Fibroblast of lung (primary cell): ENCODE measurements at places on chromosomes 2 and 18.

DNA sequence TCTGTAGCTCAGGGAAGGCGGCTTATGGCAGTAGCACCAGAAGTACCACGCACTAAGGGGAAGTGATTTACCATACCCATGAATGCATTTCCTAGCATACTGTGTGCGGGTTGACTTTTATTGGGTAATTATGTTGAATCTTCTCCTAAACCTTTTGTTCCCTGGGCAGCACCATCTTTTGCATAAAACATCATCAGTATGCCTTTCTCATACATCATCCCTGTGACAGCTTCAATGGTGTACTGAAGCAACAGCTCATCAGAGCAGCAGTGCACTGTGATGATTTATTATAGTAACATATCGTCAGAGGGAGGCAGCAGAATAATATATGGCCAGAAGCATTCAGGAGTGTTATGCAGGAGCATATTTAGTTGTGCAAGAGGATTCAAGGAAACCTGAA, 204.9 kb downstream of the CDH7 start:
- DNase-seq = no peak

DNA sequence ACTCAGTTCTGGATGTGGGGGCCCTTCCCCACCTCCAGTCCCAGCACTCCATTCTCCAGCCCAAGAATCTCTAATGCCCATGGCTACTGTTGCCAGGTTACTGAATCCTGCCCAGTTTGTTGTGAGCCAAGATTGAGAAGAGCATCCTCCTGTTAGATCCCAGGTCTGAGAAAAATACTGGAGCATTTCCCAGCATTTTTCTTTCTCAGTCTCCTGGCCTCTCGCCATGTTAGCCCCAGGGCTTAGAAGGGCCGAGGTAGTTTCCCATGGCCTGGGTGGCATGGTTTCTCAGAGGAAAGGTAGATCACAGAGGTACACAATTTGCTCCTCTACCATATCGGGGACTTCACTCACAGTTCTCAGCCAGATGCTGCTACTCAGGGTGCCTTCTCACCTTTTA, 135.7 kb downstream of the OTX1 start:
- DNase-seq = no peak

- DNase-seq = no peak
Observed at GRCh38 chr18:57859314-57859713, 56.2 kb upstream of the ATP8B1 start.

DNA sequence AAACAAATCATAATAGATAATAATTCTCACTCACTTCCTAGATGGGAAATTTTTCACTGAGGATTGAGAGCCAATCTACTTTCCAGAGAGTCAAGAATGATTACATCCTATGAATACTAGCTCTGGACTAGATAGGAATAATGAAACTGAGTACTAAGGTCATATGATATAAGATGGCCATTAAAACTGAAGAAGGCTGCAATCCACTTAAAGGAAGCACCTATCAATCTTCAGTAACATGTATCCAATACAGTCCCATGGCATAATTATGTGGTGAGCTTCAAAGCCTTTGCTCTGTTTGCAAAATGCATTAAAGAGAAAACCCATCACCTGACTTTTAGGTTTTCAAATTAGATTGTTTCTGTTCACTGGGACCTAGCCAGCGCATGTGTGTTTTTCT, 398.0 kb upstream of the MEIS1 start:
- no peak for DNase-seq

- no peak for DNase-seq
Observed at GRCh38 chr2:140621583-140622362, 1509.0 kb downstream of the LRP1B start.

GRCh38 chr2:16645775-16646559, 19.7 kb downstream of the CYRIA start:
- DNase-seq = no peak

- DNase-seq = no peak
Observed at GRCh38 chr18:54780970-54781369, 47.3 kb upstream of the RAB27B start.

DNA sequence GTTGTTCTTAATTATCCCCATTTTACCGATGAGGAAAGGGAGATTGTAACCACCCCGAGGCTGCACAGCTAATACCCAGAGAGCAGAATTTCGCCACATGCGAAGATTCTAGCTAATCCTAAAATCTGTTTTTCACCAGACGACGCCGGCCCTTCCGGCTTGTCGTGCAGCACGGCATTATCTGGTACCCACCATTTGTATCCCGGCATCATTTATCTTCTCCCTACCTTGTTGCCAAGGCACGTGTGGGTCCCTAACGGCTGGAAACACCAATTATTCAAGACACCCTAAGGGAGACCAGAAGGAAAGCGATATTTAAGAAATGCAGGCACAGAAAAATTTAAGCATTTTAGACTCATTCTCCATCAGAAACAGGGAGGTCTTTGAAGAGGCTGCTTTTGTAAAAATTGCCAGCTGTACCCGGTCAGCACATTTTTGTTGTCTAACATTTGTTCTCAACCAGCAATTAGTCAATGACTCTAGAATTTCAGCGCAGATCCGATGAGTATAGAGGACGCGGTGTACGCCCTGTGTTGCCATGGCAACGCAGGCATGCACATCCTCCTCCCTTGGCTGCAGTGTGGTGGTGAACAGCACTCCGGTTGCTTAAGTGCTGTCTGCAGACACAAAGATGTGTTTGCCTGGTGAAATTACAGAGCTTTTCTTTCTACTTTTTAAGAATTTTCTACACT, 111.6 kb downstream of the AGAP1 start:
- DNase-seq = peak; percentile 98

DNA sequence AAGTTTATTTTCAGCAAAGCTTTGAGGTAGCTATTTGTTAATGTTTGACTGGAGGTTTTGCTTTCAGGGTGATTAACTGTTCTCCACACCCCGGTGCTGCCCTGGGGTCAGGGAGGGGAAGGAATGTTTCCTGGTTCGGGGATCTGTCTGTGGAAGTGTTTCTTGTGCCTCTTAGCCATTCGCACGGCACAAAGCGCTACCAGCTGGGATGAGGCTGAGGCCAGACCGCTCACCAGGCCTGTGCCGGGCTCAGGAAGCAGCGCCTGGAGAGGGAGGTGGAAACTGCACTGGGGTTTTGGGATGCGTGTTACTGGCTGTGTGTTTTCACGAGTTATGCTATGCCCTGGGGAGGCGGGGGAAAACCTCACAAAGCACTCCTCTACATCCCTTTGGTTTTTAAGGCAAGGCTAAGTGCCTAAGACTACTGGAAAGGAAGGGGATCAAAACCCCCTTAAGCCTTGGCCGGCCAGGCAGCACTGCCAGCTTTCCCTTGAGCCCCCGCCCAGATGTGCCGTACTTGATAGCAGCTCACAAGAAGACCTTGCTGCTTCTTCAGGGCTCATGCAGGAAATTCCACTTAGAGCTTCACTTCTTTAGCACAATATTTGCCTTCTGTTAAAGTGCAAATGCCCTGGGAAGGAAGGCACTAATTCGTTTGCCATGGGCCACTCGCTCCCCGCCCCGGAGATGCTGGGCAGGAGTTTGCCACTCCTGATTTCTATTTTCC, 65.7 kb upstream of the CNGA3 start:
- DNase-seq = no peak

DNA sequence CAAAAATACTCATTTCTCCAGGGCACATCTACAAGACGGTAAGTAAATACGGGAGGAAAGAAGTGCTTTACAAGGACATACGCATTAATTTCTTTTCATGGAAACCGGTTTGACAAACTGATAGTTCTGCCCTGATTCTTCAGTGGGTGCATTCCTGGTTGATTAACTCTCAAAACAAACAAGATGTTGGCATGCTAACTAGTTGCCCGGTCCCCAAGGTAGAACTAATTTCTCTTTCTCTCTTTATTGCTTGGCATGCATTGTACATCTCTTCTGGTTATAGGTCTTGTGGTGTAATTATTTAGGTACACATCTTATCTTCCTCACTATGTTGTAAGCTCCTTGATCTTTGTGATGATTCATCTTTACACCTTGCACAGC, 46.9 kb upstream of the SPATS2L start:
- no peak for DNase-seq

DNA sequence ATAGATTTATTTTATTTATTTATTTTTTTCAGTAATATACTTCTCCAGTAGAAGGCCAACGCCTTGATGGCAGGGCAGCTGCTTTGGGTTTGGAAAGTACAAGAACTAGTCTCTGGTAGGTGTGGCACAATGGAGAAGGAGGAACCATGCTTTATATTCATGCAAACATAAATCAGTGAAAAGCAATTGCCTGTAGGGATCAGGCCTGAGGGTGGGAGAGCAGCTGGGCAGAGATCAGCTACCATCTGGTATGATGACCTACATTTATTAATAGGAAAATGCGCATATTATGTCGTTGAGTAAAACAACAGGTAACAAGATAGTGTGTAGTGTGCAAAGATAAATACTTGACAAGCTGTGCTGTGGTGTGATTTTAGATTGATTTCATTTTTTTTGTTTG, 120.4 kb upstream of the TLK1 start:
- DNase-seq = no peak

DNA sequence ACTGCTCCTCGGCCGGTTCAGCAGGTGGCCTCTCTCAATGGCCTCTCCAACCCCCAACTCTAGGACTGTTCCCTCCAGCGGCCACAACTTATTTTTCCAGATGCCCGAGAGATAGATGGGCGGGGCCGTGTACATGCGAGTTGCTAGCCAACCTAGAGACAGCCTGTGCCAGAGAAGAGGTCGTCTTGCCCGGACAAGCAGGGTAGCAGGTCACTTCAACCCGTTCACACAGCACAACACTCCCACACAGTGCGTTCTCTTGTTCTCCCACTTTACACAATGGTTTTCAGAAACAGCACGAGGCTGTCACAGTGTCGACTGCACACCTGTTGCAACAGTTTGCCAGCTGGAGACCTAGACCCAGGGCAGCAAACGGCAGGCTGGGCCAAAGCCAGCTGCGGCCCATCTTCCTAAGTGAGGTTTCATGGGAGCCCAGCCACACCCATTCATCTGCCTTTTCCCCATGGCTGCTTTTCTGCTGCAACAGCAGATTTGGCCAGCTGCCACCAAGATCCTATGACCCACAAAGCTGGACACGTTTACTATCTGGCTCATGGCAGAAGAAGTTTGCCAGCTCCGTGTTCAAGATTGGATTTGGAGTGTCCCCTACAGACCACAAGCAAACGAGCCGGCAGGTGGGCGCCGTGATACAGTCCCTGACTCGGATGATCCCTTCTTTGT, 7.3 kb upstream of the PRLH start:
- peak; percentile 63 for DNase-seq

DNA sequence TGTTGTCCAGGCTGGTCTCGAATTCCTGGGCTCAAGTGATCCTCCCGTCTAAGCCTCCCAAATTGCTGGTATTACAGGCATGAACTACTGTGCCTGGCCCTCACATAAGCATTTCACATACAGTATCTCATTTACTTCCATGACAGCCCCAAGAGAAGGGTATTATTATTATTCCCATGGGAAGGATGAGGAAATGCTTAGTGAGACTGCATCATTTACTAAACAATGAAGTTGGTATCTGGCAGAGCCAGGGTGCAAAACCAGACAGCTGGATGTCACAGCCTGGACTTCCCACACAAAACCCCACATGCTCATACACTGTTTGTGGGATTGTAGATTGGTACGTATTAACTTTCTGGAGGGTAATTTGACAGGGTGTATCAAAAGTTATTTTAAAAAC, 29.9 kb downstream of the DAPL1 start:
- no peak for DNase-seq

DNA sequence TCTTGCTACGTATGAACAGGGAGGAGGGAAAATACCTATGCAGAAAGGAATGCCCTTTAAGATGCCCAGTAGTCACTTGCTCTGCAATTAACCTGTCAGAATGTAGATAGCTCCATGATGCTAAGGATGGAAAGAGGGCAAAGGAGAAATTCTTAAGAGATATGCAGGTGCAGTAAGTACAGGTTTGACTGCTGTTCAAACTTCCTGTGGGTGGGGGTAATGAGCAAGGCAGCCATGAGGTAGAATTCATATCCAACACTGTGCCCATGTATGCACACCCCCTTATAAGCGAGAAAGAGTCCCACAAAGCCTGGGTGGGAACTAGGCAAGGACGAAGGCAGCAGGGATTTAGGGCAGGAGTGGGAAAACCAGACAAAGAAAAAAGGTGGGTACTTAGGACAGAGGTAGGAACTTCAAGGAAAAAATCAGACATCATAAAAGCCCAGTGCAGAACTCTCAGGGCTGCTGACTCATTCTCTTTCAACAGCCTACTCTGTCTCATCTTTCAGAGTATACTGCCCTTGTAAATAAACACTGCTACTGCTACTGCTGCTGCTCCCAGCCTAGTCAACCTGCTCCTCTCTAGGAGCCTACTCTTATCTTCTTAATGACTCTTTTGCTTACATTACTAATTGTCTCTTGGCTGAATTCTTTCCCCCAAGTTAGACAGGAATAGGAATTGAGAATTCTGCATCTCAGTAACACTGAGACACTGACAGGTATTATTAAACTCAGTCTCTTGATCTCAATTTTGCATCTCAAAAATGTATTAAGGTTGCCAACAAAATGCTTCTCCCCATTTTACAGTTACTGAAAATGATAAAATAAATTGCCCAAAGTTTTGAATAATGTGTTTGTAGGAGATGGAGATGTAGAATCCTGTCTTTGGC, 189.0 kb downstream of the PTH2R start:
- DNase-seq = no peak

GRCh38 chr2:145631561-145631960, 1111.6 kb upstream of the ZEB2 start:
- no peak for DNase-seq

DNA sequence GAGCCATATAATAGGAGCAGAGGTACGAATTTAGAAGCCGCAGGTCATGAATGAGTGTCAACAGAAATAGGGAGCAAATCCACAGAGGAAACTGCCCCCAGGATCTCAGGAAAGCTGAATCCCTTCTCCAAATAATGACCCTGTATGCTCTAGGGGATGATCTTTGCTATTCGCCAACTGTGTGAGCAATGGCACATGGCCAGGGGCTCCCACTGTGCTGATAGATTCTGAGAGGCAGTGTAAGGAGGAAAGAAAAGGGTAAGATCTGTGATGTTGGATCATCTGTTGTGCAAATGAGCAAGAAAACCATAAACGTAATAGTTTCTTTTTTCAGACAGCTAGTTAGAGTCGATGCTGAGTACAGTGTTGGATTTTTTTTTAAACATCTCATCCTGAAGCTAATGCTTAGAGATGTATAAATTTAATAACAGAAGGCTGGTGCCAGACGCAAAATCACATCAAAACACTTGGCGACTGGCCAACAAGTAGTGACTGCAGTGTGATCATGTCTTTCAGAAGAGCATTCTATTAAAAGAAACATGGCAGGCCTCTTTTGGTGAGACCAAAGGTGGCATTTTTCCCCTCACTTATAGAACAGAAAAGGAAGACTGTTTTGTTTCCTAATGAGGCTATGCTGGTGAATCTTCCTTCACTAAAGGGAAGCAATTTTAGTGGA, 77.4 kb downstream of the ABCA12 start:
- no peak for DNase-seq

GRCh38 chr2:118222672-118223421, 134.6 kb downstream of the INSIG2 start:
- no peak for DNase-seq

DNA sequence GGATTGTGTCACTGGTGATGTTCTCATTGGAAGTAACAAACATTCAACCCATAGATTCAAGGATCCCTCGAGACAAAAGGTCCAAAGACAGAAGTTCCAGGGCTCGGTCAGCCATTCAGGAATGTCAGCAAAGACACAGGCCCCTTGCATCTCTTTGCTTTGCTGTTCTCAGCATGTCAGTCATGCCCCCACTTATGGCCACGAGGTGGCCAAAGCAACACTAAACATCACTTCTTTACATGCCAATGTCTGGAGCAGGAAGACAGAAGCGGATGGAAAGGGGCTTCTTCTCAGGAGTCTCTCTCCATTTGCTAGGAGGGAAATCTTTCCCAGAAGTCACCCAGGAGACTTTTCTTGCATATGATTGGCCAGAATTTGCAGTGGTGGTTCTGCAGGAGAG, 191.6 kb upstream of the SP5 start:
- DNase-seq = no peak

GRCh38 chr2:234318361-234318760, 178.5 kb downstream of the ARL4C start:
- DNase-seq = no peak
